Mammary epithelial cell (primary cell): ENCODE measurements at places on chromosomes 12 and 14. TPM values are rescaled to one million over a fixed set of nuclear protein-coding genes. Genes with fewer than 3 reads are reported as not detected.

The NEUROD4 gene
- not detected for polyA plus RNA-seq

The SYT1 gene
- 9.0 TPM for polyA plus RNA-seq

The GLIPR1L1 gene
- not detected for polyA plus RNA-seq

The KCNK13 gene
- polyA plus RNA-seq = not detected

The RNF212B gene
- polyA plus RNA-seq = 0.05 TPM

DNA sequence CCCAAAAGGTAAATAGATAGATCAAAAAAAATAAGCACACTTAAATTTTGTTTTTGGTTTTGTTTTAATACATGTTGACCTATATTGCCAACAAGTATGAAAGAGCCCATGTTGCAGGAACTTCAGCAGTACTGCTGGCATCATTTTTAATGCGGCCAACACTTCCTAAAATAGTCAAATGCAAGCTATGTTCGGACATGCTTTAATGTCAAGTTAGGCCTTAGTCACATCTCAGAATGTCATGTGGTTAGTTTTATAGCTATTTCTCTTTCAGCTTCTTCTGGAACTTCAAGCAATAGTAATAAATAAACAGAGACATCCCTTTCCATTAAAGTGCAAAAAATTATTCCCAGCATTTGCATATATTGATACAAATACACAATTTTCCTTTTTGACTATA is 153.4 kb downstream of the PIK3C2G start:
- no peak for DNase-seq

- DNase-seq = no peak
Observed at GRCh38 chr12:63911341-63911740, 66.8 kb downstream of the SRGAP1 start.

- no peak for DNase-seq
Observed at GRCh38 chr14:71140157-71140556, 232.9 kb downstream of the PCNX1 start.

DNA sequence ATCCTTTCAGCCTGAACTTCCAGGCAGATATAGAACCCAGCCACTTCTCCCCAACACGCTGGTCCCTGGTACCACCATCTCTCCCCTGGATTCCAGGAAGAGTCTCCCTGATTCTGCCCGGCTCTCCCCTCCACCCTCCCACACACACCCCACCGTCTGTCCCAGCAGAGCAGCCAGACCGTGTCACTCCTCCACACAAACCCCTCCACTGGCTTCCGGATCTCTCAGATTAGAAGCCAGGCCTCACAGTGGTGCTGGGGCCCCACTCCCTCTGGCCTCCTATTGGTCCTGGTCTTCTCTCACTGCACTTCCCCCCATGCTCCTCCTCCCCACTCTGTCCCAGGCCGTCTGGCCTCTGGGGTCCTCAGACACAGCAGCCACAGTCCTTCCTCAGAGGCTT is 52.4 kb upstream of the CDKN3 start:
- no peak for DNase-seq

DNA sequence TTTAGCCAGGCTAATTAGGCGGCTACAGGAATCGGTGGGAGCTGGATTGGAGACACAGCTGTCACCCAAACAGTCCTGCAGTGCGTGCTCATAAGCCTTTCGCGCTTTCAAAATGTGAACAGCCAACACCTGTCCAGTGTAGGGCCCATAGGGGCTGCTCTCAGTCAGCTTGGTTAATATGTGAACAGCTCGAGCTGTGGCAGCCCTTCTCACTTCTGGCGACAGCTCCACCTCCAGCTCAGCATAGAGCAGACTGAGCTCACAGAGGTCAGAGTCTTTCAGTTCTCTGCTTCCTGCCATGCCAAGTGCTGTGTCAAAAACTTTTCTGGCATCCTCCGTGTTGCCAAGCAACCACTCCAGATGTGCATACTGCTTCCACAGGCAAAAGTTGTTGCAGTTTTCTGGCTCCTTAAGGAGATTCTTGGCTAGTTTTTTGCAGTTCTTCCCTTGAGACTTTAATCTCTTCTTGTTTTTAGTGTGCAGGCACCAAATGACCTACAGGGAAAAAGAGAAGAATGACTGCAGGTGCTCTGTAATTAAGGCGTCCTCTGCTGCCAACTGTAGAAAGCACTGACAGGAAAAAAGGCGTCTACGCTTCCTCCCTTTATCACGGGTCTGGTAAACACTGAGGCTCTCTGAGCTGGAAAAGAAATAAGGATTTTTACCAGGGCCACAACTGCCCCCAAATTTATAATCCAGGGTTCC is 32.5 kb downstream of the PSMC1 start:
- no peak for DNase-seq

DNA sequence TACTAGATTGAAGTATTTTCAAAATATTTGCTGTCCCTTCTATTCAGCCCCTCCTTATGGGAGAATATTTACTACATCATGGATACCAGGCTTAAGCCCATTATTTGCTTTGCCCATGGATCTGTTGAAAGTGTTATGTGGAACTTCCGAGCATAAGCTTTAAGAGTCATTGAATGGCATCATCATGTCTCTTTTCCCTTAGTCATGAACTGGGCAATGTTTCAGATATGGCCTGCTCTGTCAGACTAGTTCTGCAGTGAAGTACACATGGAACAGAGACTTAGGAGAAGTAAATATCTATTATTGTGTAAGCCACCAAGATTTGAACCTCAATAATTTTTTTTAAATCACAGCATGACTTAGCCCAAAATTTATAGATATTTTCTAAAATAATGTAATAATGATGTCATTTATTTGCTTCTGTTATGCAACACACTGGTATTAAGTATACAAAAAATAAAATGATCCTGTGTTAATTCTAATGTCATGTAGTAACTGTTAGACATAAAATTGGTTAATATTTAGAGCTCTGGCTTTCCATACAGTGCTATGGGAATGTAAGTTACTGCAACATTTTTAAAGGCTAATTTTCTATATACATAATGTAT is 1097.3 kb downstream of the SLC16A7 start:
- peak; percentile 13 for DNase-seq

- DNase-seq = peak; percentile 70
Observed at GRCh38 chr12:122871851-122872780, 23.8 kb downstream of the VPS37B start.
